ENCODE measurements at places on chromosomes 3 and 15.

DNA sequence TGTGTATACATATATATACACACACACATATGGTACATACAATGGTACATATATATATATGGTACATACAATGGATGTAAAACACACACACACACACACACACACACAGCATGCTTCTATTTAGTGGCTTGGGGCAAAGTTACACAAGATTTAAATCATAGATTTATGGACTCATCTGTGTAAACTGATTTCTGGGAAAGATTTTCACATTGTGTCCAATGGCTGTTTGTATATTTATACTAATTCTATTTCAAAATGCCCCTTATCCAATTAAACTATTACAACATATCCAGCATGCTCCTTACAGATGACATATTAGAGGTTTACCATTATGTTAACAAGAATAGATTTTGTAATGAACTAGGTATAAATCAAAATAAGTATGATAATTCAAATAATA, 94.9 kb downstream of the ANO10 start:
- DNase-seq = no peak

DNA sequence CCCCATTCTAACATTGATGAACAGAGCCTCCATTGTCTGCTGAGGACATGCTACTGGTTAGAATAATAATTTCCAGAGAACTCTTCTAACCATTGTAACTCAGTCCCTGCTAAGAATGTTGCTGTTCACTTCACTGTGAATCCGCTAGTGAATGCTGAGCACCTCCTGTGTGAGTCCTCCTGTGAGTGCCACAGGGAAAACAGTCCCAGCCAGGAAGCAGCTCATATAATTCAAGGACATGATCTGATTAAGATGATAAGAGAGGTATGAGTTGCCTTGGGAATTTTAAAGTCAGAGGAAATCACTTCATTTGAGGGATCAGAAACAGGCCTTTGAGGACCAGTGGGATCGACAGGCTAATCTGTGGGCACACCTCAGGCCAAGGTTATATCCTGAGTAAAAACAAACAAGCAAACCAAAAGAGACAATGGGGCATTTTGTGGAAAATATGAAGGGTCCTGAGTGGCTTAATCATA, 33.9 kb upstream of the GPR160 start:
- no peak for DNase-seq

DNA sequence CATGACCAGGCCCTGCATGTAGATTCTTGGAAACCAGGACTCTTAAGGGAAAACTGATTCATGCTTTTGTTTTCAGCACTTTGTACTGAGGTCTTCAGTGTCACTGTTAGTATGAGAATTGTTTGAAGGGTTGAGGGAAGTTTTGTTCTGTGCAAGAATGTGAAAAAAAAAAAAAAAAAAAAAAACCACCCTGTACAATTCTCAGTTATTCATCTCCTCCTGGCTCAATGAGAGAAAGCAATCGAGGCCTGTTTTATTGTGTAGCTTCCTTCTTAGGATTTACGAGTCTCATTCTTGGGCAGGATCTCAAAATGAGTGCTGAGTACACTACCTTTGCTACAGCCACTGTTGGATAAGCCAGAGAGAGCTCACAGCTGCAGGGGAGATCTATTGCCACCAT, 469.5 kb downstream of the CNTN4 start:
- no peak for DNase-seq

- DNase-seq = no peak
Measured at GRCh38 chr3:101861212-101861788, 12.0 kb downstream of the NFKBIZ start.

GRCh38 chr3:191148131-191148530, 50.9 kb upstream of the OSTN start:
- no peak for DNase-seq

DNA sequence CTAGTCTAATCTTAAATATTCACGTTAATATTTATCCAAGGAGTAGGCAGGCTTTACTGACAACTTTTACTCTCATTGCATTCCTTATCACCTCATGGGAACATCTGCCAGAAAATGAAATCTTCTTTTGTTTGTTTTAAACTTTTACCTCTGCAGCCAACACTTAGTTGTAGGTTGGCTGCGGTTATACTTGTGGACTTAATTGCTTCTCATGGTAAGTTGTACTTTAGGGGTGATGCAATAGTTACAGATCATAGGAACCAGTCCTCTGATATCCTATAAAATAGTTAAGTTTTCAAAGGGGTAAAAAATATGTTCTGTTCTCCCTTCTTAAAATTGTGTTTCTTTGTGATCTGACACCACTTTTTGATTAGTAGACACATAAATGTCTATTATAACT, 321.9 kb downstream of the ZPLD1 start:
- DNase-seq = no peak

GRCh38 chr15:44738340-44738984, 2.1 kb downstream of the TRIM69 start:
- DNase-seq = no peak

DNA sequence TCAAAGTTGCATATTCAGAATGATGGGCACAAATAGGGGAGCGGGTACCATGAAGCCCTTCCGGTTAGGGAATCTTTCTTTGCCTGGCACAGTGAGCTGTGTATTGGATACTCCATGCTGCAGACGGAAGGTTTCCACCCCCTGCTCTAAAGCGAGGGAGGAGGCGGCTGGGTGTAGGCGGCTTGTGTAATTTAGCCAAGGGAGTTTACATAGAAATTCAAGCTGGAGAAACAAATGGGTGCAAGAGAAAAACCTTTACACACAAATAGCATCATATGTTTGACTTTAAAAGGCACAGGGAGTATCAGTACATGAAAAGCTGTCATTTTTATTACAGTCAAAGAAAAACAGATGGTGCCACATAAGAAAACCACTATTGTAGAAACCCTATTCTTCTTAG, 59.3 kb upstream of the ADCY5 start:
- no peak for DNase-seq

- DNase-seq = no peak
Measured at GRCh38 chr3:8279886-8280550, 221.6 kb upstream of the LMCD1 start.

- DNase-seq = no peak
Measured at GRCh38 chr3:61664105-61664482, 102.7 kb downstream of the PTPRG start.

Measured in NCI-H187 treated with DMSO at 0.1 percent for 48 hours (cell line).